SJSA1 (cell line): ENCODE measurements at places on chromosomes 1 and 21. TPM values are rescaled to one million over a fixed set of nuclear protein-coding genes. Genes with fewer than 3 reads are reported as not detected.

DNA sequence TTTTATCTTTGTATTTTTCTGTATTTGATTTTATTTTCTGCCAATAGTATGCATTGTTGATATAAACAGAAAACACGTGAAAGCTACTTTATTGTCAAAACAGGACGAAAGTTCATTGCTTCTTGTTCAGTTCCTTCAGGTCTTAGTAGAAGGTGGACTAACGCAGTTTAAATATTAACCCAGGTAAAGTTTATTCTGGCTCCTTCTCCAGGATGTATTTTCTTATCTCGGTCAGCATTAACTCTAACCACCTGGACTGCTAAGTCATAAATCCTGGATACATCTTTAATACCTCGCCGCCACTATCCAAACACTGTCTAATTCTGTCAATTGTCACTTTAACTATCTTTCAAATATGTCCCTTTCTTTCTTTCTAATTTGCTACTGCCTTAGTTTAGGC lies 5.7 kb upstream of the SOAT1 start:
- DNase-seq = no peak

COL9A2 gene
- 0.06 and 0.39 TPM in 2 replicates for total RNA-seq

- no peak for DNase-seq
Measured at GRCh38 chr21:31948676-31949075, 75.9 kb downstream of the HUNK start.

C1orf216 gene
- 21.5 and 23.9 TPM in 2 replicates for total RNA-seq

S100A7A gene
- total RNA-seq = not detected in 2 replicates

GRCh38 chr1:208077232-208078075 lies 166.5 kb upstream of the CD34 start:
- no peak for DNase-seq

DNA sequence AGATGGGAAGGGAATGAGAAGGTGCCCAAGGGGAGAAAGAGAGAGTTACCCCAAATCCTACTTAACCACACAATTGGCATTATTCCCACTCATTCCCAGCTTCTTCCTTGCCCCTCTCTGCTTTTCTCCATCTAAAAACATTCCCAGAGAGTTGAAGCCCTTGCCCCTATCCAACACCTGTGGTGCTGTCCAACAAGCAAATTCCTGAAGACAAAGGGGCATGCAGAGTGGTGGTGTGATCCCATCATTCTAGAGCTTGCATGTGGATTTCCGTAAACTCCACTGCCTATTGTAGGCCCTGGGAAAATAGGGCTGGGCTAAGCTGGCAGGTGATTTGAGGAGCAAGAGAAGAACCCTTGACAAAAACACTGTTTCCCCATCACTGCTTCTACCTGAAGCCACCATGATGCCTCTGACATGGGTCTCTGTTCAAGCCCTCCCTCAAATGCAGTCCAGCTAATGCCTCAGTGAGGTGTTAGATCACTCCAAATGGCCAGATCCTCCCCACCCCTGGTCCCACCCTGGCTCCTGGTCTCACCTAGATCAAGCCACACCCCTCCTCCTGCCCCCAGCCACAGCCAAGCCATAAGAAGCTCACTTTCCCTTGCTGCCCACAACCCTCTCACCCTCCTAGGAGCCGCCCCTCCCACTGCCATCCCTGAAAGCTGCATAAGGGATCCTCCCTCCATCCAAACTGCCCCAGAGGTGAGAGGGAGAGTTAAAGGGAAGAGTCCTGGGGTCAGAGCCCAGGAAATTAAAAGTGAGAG lies 29.5 kb downstream of the SYT2 start:
- DNase-seq = no peak

PPM1J gene
- total RNA-seq = not detected in 2 replicates

DNA sequence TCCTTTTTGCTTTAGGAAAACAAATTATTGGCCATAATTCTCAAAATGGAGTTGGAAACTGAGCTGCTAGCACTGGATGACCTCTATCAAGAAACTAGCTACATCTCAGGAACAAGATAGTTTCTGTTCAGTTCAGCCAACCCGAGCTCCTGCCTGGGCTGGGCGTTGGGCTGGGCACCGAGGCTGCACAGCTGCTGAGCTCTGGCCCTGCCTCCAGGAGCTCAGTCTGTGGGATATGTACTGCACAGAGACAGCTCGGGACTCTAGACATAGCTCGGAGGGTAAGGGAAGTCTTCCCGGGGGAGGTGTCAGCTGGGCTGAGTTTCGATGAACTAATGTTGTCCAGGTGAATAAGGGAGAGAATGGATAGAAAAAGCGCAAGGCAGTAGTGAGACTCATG lies 24.5 kb upstream of the SLC1A7 start:
- DNase-seq = no peak
